ENCODE measurements at places on chromosomes 2 and 18.

- no peak for DNase-seq
Measured at GRCh38 chr2:218285604-218286003, 6.7 kb downstream of the TMBIM1 start.

DNA sequence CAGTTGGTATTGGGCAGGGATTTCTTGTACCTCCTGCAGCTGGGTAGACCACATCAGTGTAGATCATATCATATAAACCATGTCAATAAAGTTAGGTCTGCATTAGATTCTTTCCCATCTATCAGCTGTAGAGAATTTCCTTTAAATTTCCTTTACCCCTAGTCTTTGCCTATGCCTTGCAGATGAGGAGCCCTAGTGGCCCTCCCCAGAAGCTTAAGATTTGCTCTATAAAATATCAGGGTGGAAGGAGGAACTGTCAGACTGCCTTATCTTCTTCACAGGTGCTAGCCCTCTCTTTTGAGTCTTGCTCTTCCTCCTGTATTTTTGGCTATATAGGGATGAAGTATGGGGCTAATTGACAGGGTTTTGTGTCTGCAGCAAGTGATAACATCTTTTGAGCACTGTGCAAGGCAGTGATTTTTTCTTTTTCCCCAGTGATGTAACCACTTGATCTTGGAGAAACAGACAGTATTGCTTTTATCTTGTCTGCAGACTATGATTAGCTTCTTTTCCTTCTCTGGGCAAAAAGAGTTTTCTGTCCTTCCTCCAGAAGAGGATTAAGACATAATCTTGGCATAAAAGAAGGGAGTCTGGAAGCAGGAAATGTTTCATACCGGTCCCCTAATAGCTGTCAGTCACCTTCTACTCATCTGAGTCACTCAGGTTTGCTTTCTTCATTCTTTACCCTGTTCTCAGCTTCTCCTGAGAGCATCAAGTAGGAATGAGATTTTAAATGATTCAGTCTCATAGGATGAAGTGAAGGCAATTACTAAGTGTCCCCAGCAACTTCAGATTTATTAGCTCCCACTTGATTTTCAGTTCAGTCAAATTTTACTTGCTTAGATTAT, 286.4 kb downstream of the CDH19 start:
- DNase-seq, result no peak

DNA sequence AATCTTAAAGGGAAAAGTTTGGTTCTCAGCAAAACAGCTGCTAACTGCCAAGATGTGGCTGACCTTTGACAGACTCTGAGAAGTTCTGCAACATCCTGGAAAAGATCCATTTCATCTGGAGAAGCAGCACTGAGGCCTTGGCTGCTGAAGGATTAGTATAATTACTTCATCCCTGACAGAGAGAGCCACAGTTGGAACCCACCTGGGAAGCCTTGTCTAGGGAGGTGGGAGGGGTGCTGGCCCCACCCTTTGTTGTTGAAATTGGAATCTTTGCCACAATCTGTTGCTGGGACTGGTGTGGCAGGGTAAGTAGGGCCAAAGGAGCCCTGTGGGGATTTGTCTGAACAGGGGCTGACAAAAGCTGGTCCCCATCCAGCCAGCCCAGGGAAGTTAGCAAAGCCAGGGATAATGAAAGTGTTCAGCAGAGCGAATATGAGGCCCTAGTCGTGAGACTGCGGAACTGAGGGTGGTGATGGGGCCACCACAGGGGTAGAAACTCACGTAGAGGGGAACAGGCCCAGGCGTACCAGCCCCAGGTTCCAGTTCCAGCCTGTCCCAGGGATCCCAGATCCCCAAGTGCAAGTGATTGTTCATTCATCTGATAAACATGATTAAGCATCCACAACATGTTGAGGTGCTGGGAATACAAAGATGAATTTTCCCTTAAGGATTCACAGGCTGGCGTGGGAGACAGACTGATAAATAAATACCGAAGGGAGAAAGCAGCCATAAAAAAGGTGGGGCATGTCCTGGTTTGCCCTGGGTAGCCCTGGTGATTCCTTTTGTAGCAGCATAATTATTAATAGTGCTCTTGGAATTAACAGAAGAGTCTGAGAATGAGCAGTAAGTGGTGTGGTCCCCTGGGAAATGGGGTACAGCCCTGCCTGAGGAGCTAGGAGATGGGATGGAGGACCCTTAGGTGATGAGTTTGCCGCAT, 60.0 kb downstream of the MYO1B start:
- DNase-seq, result no peak

GRCh38 chr18:37588289-37588688, 22.7 kb upstream of the CELF4 start:
- DNase-seq, result no peak

GRCh38 chr2:190169221-190170072, 106.9 kb upstream of the MSTN start:
- DNase-seq, result no peak

DNA sequence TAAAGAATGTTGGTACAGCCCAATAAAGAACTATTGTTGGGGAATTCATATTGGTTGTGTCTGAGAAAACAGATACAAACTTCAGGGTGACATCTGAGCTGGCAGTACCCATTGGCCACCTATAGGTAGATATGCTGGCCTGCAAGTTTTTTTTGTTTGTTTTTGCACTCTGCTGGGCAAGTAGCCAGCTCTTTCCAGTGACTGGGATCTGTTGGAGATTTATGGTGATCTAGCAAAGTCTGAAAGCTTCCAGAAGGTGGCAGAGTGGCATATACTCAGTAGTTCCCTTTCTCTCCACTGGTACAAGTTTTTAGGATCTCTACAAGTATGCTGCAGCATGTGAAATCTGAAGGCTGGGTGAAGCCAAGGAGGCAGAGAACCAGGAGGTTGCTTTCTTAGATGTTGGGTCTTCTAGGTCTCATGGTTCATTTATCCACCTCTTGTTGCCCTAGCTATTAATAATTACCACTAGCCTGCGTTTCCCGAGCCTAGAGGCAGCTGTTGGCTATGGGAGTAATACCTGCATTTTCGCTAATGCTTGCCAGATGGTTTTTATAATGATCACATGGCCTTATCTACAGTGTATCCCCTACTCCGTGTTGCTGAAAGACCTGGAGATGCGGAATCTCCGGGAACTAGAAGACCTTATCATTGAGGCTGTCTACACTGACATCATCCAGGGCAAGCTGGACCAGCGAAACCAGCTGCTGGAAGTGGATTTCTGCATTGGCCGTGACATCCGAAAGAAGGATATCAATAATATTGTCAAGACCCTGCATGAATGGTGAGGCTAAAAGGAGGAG, 9.5 kb downstream of the COPS7B start:
- DNase-seq, result no peak

DNA sequence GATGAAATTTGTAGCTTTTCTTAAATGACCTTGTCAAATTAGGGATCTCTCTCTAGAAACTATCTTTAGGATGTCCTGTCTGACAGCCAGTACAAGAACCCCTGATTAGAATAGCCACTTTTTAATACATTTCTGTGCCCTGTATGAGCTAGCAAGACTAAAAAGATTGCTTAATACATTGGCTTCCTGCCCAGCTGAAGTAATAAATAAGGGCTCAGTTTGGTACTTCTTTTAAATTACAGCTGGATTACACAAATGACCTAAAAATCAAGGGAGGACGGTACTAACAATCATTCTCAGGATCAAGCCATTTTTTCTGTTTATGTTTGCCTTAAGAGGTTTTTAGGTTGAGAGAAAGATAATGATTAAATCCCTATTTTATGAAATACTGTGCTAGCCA, 11.6 kb upstream of the OLA1 start:
- no peak for DNase-seq

DNA sequence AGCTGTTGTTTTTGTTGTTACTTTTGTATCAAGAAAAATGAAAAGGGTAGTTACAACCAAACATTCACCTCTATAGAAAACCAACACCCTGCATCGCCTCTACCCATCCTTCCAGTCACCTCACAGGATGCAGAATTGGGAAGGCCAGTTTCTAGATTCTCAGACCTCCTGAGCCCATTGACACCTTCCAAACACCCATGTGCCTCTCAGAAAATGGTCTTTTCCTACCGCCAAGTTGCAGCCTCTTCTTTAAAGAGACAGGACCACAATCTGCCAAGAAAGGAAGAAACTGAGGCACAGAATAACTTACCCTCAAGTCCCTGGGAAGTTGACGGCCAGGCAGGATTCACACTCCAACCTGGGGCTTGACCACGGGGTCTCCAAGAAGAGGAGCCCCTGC, 101.4 kb downstream of the TNS1 start:
- no peak for DNase-seq

- DNase-seq, result no peak
Measured at GRCh38 chr2:62136956-62137830, 58.7 kb upstream of the B3GNT2 start.

- no peak for DNase-seq
Measured at GRCh38 chr2:160869411-160869810, 290.8 kb upstream of the TANK start.

DNA sequence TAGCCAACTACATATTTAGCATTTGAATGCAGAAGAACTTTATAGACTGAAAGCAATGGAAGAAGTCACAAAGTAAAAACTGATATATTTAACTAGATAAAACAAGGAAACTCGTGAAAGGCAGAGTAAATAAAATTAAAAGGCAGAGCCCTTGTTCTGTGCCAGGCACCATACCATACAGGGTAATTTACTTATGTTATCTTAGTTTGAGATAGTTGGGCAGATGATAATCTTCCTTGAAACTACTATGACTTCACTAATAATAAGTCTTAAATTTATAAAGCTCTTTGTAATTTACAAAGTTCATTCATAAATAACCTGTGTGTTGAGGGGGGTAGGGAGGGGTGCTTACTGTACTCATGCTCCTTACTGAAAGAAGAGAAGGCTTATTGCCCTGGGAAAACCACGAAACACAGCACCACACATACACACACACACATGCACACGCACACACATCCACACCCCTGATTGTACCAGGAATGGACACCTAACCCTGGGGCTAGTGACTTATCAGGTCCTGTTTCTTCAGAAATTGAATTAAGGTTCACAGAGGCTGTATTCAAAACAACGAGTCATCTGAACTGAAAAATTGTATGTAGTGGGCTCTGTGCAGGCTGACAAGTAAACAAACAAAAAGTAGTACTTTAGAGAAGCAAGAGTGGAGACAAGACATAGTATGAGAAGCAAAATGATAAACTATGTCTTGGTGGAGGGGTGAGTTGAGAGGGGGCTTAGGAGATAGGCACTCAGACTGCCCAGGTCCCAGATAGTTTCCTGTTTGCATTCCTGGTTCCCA, 38.1 kb downstream of the AGFG1 start:
- no peak for DNase-seq

DNA sequence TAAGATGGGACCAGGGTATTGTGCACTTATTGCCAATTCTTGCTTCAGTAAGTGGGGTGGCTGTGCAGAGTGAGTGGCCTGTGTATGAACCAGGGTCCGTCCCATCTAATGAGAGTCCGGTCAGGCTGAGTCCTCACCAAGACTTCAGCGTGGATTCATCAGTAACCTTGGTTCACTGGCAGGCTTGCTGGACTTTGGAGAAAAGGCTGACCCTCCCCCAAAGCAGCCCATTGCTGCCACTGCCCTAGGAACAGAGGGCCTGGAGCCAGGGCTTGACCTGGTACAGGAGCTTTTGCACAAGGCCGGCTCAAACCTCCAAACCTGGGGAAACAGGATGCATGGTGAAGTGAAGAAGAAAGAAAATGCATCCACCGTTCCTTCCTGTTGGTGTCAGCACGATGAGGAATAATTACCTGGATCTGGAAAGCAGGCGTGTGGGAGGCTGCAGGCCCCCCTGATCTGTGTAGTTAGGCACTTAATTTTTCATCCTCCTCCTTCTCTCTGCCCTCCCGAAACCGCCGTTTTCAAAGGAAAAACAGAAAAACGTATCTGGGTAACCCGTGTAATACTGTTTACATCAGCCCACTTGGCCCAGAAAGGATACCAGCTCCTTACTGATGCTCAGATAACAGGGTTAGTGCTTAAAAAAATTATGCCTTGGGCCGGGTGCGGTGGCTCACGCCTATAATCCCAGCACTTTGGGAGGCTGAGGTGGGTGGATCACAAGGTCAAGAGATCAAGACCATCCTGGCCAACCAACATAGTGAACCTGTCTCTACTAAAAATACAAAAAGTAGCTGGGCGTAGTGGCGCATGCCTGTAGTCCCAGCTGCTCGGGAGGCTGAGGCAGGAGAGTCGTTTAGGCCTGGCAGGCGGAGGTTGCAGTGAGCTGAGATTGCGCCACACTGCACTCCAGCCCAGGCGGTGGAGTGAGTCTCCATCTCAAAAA, 147.7 kb downstream of the TGIF1 start:
- no peak for DNase-seq

GRCh38 chr2:205689820-205690219, 7.5 kb downstream of the NRP2 start:
- no peak for DNase-seq

DNA sequence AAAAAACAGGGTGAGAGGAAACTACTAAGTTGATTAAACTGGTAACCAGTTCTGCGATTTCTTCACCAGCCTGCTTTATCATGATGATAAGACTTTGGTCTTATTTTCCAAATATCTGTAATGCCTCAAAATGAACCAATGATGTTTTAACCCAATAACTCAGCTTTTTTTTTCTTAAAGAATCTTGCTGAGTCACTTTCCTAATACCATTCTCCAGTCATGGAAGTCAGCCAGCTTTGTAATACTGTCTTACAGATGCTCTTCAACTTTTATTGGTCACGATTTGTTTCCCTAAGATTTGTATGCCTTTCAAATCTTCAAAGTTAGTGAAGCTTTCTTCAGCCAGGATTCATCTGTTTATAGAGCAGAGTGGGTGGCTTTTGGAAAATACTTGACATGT, 47.7 kb upstream of the SMIM21 start:
- DNase-seq, result no peak

- DNase-seq, result no peak
Measured at GRCh38 chr2:211837706-211838105, 700.9 kb downstream of the ERBB4 start.

DNA sequence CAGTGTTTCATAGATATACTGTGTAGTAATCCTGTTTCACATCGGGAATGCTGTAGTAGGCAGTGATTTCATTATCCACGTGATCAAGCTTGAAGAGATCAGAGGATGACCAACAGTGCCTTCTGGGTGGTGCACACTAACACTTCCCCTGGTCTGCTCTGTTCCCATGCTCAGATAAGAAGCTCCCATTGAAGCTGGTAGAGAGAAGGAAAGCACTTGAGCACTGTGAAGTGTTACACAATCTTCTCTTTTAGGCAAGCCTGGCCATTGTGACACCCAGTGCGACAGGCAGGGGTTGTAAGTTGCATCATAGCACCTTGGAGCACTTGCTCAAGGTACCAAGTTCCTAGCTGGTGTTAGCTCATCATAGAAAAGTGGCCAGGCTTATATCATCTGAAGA, 30.6 kb upstream of the GPD2 start:
- DNase-seq, result no peak

DNA sequence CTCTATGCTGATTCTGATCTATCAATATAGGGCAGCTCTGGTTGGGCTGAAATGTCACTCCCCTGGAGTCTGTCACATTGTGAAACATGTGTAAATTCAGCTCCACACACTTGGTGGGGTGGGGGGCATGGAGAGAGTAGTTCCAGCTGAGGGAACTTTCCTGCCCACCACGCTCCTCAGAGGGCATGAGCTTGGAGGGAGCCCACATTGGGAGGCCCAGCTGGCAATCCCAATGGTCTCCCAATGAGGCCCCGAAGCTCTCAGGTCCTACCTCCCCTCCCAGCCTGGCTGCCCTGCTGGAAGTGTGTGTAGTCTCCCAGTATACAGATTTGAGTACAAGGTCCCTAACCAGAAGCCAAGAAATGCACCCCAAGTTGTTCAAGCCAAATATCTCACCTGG, 31.5 kb downstream of the GYPC start:
- DNase-seq, result no peak
